ENCODE measurements at places on chromosomes 5 and 9.

GRCh38 chr5:124751031-124751430 is 4.6 kb upstream of the ZNF608 start:
- no peak for DNase-seq

- no peak for DNase-seq
Measured at GRCh38 chr5:32254881-32255539, 57.7 kb downstream of the MTMR12 start.

DNA sequence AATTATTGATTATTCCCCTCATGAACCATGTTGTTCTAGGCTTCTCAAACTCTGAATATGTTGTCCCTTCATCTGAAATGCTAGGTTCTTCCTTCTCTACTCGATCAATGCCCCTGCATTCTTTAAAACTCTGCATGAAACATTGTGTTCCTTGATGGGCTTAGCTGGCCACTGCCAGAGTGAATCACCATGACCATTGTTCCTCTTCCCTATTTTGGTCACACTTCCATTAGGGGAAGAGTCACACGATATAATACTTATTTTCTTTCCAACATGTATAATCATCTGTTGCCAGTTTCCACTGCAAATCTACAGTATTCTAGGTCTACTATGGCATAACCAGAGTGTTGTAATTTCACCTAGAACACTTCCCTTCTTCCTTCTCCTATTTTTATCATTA is 247.9 kb downstream of the TRPM3 start:
- no peak for DNase-seq

DNA sequence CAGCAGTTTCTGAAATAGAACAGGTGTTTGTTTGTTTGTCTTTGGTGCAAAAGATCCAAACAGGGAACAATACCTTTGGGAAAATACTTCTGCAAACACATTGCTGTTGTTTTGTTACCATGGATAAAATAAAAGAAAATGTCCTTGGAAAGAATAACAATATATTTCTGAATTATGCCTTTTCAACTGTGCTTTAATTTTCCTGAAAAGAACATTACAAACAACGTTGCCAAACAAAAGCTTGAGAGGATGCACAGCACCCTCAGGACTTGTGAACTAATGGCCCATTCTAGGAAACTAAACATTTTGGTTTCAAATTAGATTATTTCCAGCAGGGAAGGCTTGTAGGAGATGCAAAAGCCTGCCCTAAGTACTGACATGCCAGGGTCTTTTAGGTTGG is 967.2 kb downstream of the TLE4 start:
- DNase-seq: no peak

DNA sequence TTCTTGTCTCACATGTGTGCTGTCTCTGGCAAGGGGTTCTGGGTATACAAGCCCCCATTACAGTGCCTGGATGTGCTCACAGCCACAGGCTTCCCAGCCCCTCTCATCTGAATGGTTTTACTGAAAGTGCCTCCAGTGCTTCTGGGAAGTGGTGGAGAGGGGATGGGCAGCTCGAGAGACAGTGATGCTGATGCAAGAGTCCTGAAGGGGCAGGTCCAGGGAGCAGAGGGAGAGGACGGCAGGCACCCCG is 93.5 kb downstream of the PHF2 start:
- DNase-seq: no peak

DNA sequence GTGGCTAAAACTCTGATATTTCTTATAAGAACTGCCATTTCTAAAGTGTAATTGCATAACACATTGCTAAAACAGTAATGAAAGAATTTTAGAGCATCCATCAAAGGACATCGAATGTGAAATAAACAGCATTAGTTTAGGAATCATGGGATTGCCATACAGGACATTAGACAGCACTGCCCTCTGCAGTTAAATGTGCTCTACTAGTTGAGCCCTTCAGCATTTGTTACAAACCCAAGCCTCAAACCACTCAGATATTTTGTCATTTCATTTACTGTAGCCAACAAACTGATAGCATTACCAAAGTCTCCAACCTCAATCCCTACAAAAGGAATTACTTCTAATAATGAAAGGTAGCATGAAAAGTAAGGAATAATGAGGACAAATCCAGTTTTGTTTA is 116.8 kb upstream of the COX7C start:
- DNase-seq: no peak

GRCh38 chr5:112063856-112064255 is 306.9 kb upstream of the NREP start:
- DNase-seq: no peak

- no peak for DNase-seq
Measured at GRCh38 chr5:74334062-74334761, 306.3 kb downstream of the ENC1 start.

GRCh38 chr9:72649127-72649442 is 127.7 kb downstream of the TMC1 start:
- no peak for DNase-seq

GRCh38 chr5:157225469-157226422 is 40.2 kb upstream of the CYFIP2 start:
- DNase-seq: no peak
